ENCODE measurements at places on chromosomes 6 and 20. TPM values are rescaled to one million over a fixed set of nuclear protein-coding genes. Genes with fewer than 3 reads are reported as not detected.
A peak's percentile ranks its signal among the peaks of the same experiment; 100 is the strongest.

GRCh38 chr20:50129662-50130355 is 16.9 kb upstream of the UBE2V1 start:
- DNase-seq = no peak

DNA sequence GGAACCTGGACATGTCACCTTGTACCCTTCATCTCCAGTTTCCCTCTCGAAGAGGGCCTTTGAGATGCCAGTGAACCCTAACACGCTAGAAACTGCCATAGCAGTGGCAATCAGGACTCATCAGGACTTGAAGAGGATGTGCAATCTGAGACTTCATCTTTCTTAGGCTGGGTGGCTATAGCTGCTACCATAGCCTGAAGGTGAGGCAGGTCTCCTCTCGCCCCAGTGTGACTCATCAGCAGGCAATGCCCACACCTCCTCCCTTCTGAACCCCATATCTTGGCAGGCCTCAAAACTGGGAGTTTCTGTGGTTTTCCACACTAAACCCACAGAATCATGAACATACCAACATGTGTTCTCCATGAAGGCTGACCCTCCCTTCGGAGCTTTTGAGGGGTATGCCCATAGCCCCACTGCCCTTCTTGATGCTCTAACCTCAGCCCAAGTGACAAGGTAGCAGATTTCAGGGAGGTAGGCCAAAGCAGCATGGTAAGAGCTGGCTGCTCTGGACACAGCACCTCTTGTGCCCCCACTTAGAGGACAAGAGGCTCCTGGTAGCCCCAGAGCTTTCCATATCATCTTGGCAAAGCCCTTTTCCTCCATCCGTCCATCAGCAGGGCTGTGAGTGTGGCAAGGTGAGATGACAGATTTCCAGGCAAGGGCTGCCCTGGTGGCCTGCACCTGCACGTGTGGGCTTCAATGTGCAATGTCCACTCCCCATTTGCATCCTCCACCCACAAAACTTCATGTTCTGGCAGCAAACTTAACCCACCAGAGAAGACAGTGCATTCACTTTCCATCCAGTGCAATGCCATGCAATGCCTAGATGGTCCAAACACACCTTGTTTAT is 2.6 kb downstream of the BLCAP start:
- DNase-seq = peak; percentile 39

DNA sequence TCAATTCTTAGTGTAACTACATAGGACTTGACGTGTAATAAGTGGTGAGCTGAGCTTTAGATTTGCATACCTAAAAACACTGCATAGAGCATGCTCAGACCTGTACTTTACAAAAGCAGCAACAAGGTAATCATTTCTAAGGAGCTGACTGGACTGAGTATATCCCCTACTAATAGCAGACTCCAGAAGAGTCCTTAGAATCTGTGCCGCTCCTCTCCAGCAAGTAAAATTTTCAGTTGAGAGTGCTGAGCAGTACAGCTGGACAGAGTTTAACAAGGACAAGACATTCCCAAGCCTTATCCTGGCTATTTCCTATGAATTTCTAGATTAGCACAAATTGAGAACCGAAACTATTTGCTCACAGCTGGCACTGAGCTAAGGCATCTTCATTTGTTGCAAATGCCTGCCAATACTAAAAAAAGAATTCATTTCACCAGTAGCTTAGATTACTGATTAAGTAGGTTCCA is 26.1 kb upstream of the KLHL31 start:
- DNase-seq = no peak

Gene CLVS2
- not detected for total RNA-seq

Gene NAPB
- 31.9 TPM for total RNA-seq

Gene IL20RA
- not detected for total RNA-seq

Data from spleen (tissue), 13 donors.